ENCODE measurements at places on chromosomes 1 and 21.

GRCh38 chr1:68384321-68384813, 65.4 kb downstream of the RPE65 start:
- peak; percentile 100 for DNase-seq

DNA sequence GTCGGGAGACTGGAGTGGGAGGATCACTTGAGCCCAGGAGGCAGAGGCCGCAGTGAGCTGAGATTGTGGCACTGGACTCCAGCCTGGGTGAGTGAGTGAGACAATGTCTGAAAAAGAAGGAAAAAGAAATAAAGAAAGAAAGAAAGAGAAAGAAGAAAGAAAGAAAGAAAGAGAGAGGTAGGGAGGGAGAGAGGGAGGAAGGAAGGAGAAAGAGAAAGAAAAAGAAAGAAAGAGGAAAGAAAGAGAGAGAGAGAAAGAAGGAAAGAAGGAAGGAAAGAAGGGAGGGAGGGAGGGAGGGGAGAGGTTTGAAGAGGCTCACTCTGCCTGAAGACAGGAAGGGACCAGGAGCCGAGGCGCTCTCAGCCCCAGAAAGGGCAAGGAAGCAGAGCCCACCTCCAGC, 4.8 kb upstream of the TCP10L start:
- no peak for DNase-seq

DNA sequence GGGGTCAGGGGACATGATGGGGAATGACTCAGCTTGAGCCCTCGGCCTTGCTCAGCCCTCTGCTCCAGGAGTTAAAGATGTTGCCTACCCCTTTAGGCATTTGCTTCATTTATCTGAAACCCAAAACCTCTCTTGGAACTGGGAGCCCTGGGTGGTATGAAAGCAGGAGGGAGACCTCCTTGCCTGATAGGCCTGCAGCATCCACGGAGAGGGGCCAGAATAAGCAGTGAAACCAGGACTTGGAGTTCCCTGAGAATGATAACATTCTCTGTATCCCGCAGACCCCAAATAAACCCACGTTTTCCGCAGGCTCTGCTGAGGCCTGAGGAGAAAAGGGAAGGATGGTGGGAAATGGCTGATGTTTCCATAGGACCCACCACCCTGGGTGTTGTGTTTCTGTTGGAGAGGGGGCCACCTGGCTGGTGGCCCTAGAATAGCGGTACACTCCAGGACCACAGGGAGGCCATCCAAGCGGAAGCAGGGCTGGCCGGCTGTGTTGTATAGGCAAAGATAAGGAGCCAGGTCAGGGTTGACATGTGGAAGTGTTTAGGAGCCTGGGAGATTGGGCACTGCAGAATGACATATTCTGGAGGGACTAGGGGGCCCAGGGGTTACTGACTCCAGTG, 77.4 kb downstream of the FOXD2 start:
- DNase-seq, result no peak

- DNase-seq, result peak; percentile 13
Measured at GRCh38 chr1:26225033-26225831, 8.8 kb upstream of the CEP85 start.

DNA sequence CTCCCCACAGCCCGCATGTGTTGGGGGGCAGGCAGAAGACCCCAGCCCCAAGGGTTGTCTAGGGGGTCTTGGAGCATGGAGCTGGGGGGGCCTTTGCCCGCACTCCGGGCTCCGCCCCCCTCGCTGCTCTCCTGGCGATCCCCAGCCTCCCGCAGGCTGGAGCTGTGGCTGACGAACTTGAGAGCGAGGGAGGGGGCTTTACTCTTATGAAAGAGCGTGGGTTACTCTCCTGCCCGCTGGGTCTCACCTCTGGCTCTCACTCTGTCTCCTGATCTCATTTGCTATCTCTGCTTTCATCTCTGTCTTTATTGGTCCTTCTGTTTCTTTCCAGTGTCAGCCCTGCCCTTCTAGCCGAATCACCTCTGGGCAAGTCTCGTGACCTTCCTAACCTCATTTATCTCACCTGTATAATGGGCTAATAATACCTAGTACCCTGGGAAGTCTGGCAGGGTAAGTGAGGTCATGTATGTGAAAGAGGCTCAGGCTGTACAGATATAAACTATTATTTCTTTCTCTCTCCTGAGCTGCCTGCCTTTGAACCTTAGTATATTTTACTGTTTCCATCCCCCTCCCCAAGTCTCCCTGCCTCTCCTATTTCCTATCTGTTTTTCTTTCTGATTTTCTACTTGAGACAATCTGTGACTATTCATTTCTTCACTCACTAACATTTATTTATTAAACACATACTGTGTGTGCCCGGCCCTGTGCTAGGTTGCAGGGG, 731 bp downstream of the EFNA4 start:
- DNase-seq, result no peak

DNA sequence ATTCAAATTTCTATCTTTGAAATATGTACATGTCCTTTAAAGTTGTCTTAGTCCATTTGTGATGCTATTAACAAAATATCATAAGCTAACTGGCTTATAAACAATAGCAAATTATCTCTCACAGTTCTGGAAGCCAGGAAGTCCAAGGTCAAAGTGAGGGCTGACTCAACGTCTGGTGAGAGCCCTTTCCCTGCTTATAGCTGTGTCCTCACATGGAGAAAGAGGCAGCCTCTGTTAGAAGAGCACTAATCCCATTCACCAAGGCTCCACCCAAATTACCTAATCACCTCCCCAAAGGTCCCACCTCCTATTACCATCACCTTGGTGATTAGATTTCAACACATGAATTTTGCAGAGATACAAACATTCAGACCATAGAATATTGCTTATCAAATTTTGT, 450.1 kb upstream of the BEND5 start:
- DNase-seq, result no peak

DNA sequence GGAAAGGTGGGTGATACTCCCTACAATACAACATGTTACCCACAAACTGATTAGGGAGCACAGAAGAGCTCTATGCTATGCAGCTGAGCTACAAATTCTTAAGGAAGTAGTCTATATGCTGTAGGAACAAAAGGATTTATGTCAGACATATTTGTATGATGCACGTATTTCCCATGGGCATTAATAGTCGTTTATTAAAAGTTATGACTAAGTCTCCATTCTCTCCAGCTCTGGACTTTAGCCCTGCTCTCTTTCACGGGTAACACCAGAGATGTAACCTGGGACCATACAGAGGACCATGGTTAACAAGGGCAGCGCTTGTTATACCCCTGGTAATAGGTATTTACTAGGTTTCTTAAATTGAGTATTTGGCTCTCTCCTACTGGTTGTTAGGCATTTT, 168.2 kb upstream of the C1orf105 start:
- DNase-seq, result peak; percentile 70

GRCh38 chr1:18612073-18612472, 18.6 kb upstream of the PAX7 start:
- no peak for DNase-seq

DNA sequence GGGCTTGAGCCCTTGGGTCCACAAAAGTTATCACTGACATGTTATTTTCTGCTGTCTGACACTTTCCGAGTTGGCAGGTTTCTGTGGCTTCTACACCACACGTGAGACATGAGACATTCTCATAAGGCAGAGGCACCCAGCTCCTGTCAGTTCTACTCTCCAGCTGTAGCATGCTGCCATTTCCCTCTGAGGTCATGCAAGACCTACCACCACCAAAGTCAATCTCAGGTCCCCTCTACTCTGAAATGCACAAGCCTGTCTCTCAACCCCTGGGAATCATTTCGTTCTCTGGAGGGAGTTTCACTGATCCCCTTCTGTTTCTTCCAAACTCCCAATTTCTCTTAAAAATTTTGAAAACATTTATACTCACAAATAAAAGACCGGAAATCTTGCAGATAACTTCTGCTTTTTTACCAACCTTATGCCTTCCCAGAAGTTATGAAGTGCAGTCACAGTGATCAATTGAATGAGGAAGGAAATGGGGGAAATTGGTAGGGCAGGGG, 39.5 kb upstream of the CR2 start:
- DNase-seq, result no peak

DNA sequence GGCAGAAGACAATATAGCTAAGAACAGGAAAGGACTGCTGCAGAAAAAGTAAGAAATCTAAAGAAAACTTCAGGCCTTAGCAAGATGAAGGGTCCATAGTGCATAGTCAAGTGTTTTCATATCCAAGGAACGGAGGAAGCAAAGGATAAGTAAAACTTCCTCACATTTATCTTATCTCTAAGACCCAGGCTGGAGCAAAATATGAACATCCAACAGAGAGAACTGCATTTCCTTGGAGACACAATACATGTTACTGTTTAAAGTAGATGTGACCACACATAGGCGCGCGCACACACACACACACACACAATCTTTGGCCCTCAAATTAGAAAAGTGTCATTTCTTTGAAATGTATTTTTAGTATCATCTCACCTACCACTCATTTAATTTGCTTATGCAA, 66.7 kb downstream of the TTLL7 start:
- DNase-seq, result no peak

DNA sequence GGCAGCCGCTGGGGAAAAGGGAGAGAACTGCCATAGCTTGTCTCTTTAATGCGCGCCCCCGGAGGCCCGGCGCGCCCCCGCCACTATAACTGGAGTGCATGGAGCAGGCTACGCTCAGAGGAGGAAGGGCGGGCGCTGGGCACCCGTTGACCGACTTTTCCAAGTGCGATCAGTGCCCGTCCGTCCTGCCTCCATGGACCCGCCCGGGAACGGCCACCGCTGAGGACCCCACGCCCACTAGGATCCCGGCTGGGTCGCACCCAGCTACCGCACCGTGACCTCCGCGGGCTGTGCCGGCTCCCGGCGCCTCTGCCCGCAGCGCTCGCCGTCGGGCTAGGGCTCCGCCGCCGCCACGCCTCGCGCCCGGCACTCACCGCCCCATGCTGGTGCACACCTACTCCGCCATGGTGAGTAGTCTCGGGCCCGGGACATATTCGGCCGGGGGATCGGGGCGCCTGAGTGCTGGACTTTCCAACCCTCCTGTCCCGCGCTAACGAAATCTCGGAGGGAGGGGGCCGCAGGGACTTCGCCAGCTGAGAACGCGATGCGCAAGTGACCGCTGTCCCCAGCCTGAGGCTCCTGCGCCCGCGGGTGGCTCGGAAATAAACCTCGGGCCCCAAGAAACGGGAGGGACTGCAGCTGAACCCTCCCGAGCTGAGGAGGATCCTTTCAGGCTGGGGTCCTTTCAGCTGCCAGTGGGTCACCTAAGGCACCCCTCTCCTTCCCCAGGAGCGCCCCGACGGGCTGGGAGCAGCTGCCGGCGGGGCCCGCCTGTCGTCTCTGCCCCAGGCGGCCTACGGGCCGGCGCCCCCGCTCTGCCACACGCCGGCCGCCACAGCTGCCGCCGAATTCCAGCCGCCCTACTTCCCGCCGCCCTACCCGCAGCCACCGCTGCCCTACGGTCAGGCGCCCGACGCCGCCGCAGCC, at the start of gene TFAP2E:
TSS of gene TFAP2E (plus strand) at position 117 of the 927 bp plus-strand sequence. CDS start at position 381, 264 bp downstream.
- DNase-seq, result no peak

DNA sequence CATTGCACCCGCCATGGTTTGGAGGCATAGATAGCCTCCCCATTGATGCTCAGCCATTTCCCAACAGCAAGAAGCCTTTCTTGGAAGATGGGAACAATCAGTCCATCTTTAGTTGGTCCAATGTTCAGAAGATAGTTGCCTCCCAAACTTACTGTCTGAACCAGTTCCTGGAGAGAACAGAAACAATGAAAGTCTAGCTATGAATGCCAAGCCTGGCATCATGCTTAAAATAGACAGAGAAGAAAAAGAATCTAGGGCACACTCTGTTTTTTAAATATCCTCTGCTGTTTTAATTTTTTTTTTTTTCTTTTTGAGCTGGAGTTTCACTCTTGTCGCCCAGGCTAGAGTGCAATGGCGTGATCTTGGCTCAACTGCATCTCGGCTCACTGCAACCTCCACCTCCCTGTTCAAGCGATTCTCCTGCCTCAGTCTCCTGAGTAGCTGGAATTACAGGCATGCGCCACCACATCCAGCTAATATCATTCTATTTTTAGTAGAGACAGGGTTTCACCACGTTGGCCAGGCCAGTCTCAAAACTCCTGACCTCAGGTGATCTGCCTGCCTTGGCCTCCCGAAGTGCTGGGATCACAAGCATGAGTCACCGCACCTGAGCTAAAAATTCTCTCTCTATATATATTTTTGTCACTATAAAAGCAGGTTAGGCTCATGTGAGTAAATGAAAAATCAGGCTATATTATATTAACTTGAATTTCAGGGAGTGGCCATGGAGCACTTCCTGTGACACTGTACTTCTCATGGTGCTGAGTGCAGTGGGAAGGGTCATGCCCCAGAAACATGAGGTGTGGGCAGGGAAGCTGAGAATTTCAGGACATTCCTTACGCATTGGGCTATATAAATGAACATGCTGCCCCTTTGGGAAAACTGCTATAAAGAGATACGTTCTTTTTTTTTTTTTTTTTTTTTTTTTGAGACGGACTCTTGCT, 19.1 kb downstream of the FUCA1 start:
- DNase-seq, result no peak

GRCh38 chr1:59016390-59016789, 232.5 kb upstream of the JUN start:
- peak; percentile 34 for DNase-seq

DNA sequence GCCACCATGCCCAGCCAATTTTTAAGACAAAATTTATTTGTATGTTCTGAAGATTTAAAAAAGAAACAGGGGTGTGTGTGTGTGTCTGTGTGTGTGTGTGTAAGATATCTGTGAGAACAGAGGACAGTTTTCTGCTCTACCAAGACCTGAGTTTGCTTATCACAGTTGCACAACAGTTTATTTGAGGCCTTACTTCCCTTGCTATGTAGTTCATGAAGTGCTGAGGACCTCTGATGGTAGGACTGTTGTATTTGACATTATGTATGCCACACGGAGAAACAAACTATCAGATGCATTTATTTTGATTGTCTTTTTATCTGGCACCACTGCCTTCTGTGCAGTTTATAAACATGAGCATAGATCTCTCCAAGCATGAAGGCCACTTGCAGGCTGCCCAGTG, 355.2 kb downstream of the PBX1 start:
- DNase-seq, result peak; percentile 24

All from fibroblast of skin of right quadriceps (primary cell).